ENCODE measurements at places on chromosomes 3 and 15.

DNA sequence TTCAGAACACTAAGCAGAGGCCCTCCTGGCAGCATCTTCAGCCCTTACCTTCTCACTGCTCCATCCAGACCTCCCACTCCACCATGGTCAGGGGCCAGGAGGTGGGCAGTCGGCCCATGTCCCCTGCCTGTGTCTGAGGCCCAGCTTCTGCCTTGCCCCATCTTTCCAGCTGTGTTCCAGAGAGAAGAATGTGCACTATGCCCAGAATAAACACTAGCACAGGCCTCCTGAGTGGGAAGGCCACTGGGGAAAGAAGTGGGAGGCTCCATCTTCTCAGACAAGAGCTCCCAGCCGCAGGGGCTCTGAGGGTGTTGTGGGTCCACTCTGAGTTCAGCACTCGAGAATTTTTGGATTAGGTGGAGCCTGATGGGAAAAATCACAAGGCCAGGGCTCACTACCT lies 44.5 kb downstream of the ADCY5 start:
- DNase-seq: no peak

- DNase-seq: no peak
These were observed 11.9 kb upstream of the LRRC15 start for GRCh38 chr3:194381460-194381875.

DNA sequence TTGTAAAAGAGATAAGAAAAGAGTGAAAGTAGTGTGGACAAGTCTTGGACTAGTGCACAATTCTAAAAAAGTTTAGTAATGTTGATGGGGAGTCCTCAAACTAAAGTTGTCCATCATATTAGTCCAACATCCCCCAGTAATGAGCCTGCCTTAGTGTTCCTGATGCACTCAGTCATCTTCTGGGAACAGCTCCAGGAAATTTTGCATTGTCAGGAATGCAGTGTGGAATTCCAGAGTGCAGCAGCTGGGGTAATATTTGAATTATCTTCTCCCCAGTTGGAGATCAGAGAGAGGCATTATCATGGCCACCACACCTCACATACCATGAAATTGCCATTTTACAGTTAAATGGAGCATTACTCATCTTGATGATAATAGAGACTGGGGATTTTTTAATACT lies 528.8 kb upstream of the NAALADL2 start:
- DNase-seq: no peak

- DNase-seq: no peak
These were observed 48.3 kb downstream of the CCDC12 start for GRCh38 chr3:46928282-46928681.

DNA sequence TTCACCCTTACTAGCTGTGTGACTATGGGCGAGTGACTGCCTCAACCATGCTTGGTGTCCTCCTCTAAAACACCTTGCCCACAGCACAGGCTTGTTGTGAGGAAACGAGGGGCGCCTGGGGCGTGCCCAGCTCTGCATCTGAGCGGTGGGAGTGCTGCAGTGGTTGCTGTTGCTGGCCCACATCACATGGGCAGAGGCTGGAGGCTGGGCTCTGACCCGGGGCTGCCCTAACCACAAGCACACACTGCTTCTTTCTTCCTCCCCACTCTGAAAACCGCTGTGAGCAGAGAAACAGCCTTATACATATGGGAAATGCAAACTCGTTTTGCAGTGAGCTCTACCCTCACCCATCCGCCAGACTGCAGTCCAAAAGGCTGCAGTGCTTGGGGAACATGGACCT lies 74.8 kb upstream of the RPL32 start:
- DNase-seq: no peak

Data from Right ventricle myocardium inferior (tissue), 1 donor.